Stimulated activated CD8-positive, alpha-beta memory T cell treated with anti-CD3 and anti-CD28 coated beads, Interleukin-2, amount 100 ng/mL, for 1 hour (primary cell): ENCODE measurements at places on chromosomes 7 and 10.

GRCh38 chr7:149864023-149864422 is 9.7 kb upstream of the ATP6V0E2 start:
- no peak for DNase-seq

- DNase-seq, result no peak
These were observed 21.3 kb upstream of the ZMIZ2 start for GRCh38 chr7:44727158-44727936.

DNA sequence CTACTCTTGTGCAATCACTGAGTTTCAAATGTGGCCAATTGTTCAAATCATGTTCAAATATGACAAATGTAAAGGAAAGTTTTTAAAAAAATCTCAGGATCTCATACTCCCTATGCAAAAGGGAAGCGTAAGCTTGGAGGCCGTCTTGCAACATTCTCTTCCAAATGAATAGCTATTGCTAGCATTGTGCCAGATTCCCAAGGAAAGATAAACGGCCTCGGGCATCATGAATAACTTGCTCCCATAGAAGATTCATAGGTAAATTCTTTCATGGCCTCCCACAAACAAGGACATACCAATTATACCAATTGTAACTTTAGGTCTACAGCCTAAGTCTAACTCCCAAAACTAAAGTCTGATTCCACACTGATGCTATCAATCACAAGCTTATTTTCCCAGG is 416.9 kb downstream of the THSD7A start:
- DNase-seq, result no peak

DNA sequence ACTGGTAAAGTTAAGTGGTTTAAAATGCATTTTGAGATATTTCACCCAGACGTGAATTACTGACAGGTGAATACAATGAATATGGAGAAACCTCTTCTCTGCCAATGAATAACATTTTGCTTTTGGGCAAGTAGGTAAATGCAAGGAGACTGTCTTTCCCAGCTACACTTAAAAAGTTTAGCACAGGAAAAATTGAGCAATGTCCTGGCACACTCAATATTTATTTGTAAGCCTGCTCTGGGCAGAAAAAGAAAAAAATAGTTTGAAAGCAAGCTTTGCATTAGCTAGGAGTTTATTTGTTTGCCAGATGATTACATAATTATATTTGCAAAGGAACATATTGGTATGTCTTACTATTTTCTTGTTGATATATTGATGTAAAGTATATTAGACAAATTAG is 624.2 kb downstream of the ACTR3B start:
- DNase-seq, result no peak

DNA sequence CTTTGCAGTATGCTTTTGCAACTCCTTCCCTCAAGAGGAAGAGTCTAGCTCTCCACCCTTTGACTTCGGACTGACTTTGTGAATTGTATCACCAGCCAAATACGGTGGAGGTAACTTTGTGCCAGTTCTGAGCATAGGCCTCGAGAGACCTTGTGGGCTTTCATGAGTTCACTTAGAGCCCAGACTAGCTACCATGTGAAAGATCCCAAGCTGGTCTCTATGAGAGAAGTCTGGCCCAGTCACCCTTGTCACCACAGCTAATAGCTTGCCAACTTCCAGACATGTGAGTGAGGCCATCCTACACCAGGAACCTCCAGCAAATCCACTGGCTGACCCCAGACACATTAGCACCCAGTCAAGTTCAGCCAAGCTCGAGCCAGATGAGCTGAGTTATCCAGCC is 72.2 kb upstream of the EXOC4 start:
- no peak for DNase-seq

DNA sequence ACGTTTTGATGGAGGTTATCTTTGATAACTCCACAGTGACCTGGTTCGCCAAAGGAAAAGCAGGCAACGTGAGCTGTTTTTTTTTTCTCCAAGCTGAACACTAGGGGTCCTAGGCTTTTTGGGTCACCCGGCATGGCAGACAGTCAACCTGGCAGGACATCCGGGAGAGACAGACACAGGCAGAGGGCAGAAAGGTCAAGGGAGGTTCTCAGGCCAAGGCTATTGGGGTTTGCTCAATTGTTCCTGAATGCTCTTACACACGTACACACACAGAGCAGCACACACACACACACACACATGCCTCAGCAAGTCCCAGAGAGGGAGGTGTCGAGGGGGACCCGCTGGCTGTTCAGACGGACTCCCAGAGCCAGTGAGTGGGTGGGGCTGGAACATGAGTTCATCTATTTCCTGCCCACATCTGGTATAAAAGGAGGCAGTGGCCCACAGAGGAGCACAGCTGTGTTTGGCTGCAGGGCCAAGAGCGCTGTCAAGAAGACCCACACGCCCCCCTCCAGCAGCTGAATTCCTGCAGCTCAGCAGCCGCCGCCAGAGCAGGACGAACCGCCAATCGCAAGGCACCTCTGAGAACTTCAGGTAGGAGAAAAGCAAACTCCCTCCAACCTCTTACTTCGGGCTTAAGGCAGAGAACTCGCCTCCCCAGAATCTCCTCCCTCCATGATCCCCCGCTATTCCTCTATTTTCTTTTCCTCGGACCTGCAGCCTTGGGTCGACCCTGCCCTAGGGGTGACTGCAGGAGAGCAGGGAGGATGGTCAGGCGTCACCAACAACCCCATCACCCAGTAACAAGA is at the start of gene SERPINE1:
TSS of gene SERPINE1 (plus strand) at position 454 of the 809 bp plus-strand sequence. CDS start 1,290 bp downstream, outside the sequence.
- DNase-seq, result no peak

GRCh38 chr7:65404020-65404419 is 30.4 kb downstream of the ZNF92 start:
- DNase-seq, result no peak

DNA sequence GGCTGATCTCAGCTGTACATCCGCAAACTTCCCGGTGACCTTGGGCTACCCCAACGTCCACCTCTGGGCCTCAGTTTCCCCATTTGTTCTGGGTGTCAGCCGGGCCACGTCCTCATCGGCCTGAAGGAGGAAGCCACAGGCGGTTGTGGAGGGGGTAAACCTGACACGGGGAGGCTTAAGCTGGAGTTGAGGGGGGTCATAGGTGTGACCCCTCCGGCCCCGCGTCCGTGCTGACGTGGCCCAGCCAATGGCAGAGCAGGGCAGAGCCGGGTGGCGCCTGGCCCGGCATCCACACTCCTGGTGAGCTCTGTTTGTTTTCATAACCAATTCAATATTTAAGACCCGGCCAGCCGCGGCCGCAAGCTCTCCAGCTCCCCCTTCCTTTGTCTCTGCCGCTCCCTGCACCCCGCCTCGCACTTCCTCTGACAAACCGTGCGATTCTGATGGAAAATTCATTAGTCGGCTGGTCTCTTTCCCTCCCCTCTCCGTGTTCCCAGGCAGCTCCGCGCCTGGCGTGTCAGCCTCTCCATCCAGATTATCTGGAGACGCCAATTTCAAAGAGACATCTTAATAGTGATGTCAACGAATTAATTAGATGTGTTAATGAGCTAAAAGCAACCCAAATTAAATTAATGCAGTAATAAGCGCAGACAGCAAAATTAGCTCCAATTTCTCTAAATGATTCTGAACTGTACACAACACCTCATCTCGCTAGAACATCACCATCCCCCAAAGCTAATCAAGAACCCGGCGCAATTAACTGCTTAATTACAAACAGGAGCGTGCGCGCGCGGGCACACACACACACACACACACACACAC is 55.4 kb downstream of the MICALL2 start:
- DNase-seq, result no peak

DNA sequence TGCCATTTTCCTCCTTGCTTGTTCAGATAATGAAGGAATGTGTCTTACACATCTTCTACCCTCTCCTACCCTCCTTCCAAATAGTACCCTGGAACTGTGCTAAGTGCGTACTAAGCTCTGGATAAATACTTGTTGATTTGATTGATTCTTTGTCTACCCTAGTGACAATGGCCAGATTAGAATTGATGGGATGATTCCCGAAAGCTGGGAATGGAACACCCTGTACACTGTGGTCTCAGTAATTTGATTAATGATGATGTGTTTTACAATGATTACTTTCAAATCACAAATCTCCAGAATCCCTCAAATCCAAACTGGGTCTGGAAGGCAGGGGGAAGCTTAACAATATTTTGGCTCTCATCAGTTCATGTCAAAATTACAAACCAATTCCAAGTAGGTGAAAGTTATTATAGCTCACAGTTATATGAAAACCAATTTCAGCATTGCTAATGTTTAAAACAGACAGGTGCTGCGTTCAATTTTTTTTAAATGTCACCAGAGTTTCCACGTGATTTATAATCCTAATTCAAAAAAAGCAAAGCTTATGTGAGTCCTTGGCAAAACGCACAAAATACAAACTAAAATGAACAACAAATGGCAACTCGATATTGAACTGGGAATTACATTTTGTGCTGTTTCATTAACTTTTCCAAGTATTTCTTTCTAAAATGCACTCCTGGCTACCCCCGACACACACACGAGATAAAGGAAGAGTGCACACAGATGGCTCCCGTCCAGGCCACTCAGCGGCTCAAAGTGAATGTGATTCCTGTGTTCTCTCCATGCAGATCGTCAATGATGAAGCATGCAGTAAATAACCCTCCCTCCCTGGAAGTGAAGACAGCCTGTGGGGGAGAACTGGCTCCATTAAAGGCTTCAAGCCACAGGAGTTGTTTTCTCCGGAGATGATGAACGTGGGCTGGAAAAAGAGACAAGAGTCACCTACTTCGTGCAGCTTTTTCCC is 21.7 kb upstream of the ADRB1 start:
- no peak for DNase-seq

- DNase-seq, result no peak
These were observed 53.3 kb downstream of the ATOH7 start for GRCh38 chr10:68178592-68178991.

GRCh38 chr10:17910125-17910789 is 41.5 kb upstream of the SLC39A12 start:
- DNase-seq, result no peak

- DNase-seq, result no peak
These were observed 35.5 kb upstream of the DRGX start for GRCh38 chr10:49431426-49431825.

- no peak for DNase-seq
These were observed 51.1 kb downstream of the EEPD1 start for GRCh38 chr7:36204044-36204663.

- DNase-seq, result no peak
These were observed 137.7 kb upstream of the PFKP start for GRCh38 chr10:2929480-2930258.

DNA sequence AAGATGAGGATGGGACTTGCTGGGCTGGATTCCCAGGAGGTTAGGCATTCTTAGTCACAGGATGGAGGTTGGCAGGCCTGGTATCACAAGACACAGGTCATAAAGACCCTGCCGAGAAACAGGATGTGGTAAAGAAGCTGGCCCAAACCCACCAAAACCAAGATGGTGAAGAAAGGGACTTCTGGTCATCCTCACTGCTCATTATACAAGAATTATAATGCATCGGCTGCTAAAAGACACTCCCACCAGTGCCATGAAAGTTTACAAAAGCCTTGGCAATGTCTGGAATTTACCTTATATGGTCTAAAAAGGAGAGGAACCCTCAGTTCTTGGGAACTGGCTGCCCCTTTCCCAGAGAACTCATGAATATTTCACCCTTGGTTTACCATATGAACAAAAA is 345.5 kb upstream of the POM121L12 start:
- no peak for DNase-seq

- DNase-seq, result no peak
These were observed 354.9 kb downstream of the CALN1 start for GRCh38 chr7:72057231-72057630.

DNA sequence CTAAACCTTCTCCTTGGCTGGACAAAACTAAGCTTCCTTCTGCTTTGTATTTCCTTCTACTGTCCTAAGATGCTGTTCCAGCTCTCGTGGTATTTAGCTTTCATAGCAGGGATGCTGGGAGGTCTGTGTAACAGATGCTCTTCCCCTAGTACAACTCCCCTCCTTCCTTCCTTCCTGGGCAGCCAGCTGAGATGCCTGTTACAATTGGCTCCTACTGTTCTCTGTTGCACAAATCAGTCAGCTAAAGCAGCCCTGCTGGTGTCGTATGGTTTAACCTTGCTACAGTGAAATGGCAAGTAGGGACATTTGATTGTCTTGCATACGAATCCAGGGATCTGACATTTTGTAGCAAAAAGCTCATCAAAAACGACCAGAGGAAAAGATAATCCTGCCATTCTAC is 143.8 kb downstream of the ARHGAP21 start:
- no peak for DNase-seq

- DNase-seq, result no peak
These were observed 16.1 kb upstream of the C10orf71 start for GRCh38 chr10:49282879-49283341.

GRCh38 chr7:83852136-83852535 is 203.2 kb upstream of the SEMA3E start:
- DNase-seq, result no peak
